ENCODE measurements at places on chromosomes 6 and 20. TPM values are rescaled to one million over a fixed set of nuclear protein-coding genes. Genes with fewer than 3 reads are reported as not detected.
A peak's percentile ranks its signal among the peaks of the same experiment; 100 is the strongest.

DNA sequence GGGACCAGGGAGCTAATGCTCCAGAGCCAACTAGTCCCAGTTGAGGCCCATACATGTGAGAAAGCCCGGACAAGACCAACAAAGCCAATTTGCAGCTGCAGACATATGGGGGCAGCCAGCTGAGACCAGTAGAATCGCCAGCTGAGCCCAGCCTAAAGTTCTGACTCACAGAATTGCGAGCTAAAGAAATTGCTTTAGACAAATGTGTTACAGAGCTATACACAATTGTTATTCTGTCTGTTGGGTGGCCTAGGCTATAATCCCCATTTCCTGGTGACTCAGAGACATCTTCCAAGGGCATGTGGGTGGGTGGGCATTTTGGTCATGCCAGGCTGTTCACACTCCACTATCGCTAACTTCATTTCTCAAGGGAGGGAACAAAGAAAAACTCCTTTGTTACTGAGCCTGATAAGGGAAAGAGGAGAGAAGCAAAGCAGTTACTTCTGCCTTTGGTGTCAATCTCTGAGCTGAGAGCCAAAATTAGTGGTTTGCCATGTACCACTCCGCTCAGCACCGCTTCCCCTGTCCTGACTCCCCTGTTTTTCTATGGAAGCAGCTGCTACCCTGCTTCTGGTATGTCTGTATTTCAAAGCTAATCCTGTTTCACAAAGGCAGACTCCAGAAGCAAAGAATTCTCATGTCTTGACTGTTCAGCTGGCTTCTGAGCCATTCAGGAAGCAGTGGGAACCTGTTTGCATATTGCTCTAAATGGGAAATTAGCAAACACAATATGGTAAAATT, 26.1 kb downstream of the SCP2D1 start:
- DNase-seq: no peak

DNA sequence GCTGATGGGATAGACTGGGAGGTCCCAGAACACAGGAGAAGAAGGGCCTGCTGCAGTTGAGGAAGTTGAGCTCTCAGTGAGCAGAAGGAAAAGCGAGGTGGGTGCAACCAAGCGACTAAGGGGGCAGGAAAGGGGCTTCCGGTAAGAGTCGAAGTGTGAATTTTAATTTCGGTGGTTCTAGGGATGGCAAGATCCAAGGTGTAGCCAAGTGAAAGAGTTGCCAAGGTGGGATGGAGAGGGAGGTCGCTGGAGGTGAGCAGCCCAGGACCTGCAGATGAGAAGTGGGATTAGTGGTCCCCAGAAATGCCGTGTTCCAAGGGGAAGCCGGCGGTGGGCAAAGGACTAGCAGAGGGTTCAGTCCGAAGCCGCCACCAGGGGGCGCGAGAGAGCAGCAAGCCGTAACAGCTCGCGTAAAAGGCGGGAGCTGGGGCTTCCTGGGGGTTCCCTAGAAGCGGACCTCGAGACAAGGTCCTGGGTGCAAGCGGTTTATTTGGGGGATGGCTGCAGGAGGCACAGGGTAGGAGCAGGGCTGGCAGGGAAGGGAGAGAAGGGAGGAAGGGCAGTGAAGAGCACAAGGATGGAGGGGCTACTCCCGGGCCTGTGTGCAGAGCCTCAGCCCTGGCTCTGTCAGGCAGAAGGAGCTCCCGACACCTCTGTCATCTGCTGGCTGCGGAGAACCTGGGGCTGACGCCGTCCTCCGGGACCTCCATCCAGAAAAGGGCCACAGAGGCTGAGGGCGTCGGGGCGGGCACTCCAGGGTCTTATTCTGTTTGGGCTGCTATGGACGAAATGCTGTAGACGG, 103.6 kb downstream of the PAX1 start:
- no peak for DNase-seq

DNA sequence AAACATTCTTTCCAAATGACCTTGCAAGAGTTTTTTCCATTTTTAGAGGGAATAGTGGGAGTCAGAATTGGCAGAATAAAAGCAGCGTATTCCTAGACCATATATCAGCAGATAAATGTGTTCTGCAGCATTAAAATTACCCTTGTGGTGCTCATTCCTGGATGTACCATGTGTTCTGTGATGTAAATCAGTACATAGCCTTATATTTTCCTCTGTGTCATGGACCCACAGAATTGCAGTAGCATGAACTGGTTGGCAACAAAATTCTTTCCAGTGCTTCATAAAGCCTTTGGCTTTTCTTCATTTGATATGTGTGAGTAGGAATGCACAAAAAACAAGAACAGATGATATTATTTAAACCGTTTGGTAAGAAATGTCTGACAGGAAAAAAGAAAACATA, 32.5 kb downstream of the ANKEF1 start:
- DNase-seq: peak; percentile 25

DNA sequence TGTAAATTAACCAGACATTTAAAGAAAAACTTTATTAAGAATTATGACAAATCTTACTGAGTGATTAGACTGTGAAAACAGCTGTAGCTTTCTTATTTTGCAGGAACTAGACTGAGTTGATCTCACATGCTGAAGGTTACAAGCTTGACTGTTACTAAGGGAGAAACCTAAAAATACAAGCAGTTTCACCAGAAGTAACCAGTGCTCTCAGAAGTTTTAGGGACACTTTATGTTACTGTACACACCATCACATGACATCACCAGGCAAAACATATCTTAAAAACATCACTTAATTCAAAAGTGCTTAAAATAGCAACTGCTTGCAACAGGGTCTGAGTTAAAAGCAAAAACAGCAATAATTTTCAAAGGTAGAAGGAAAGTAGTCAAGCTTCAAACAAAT, 5.4 kb downstream of the FBXO30 start:
- DNase-seq: no peak

The KIF6 gene
- total RNA-seq: 1.2 TPM
